Activated CD4-positive, alpha-beta T cell treated with anti-CD3 and anti-CD28 coated beads, Interleukin-2, amount 50 U/mL, for 16 hours (primary cell): ENCODE measurements at places on chromosomes 6 and 20.
A peak's percentile ranks its signal among the peaks of the same experiment; 100 is the strongest.

DNA sequence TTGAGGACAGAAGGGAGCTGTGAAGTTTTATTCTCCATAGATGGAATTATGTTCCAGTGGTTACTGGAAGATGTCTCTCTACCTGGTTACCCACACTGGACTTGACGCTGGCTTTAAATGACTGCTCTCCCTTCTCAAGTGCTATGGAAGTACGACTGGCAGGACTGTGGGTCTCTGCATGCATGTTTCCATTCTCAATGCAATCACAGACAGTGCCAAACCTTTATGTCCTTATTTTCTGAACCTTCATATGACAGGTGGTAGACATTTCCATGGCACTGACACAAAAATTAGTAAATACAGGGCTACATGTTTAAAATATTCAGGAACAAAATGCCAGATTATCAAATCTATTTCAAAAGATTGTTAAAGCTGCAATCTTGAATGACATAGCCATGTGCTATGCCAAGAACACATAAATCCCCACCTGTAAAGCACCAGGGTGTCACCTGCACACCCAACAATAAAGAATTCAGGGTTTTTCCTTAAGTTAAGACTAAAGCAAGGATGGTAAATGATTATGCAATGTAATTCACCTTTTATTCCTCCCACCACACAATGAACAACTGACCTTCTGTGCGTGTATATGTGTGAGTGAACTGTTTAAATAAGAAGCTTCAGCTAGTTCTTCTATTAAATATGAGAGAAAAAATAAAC, 153.3 kb upstream of the ENPP5 start:
- DNase-seq, result no peak

DNA sequence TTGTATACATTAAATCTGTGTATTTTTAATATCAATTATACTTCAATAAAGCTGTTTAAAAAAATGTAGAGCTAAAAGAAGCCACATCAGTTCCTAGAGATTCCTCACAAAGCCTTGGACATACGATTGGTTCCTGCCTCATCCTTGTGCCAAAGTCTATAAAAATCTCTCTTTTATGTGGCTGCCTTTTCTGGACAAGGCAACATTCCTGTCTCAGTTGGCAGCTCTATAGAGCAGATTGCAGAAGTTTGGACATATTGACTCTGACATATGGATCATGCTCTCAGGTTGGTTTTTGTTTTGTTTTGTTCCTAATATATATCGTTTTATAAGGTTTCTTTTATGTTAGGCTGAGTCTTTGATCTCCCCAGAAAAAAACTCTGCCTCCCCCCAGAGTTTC, 148.9 kb downstream of the MAFB start:
- no peak for DNase-seq

DNA sequence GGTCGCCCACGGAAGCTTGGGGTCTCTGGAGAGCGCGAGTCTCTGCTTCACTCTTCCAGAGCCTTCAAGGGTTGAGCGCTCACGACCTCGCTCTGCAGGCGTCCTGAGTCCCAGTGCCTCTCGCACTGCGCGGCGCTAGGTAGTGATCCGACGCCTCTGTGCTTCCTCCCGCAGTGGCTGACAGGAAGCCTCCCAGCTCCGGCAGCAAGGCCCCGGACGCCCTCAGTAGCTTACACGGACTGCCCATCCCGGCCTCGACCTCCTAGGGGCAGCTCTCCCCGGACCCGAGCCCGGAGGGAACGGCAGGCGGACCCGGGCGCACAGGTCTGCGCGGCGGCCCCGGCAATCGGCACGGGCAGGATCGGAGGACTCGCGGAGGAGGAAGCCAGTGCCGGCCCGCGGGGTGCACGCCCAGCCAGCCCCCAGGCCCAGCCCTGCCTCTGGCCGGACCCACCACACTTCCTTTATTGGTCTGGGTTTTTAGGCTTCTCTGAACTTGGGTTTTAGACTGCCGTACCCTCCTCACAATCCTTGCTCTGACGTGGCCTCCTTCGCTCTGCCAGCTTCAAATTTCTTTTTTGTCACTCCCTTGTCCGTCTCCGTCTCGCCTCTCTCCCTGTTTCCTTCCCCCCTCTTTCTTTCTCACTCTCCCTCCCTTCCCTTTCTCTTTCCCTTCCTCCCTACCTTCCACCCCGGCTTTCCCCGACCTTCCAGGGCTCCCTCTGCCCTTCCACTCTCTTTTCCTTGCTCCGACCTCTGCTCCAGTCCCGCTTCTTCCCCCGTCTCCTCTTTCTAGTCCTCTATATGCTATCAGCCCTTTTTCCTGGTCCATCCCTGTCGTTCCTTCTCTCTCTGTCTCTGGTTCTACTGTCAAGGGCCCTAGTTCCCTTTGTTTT, 9.1 kb downstream of the PAX1 start:
- no peak for DNase-seq

- DNase-seq, result no peak
Observed at GRCh38 chr6:111464184-111464583, 18.8 kb downstream of the REV3L start.

DNA sequence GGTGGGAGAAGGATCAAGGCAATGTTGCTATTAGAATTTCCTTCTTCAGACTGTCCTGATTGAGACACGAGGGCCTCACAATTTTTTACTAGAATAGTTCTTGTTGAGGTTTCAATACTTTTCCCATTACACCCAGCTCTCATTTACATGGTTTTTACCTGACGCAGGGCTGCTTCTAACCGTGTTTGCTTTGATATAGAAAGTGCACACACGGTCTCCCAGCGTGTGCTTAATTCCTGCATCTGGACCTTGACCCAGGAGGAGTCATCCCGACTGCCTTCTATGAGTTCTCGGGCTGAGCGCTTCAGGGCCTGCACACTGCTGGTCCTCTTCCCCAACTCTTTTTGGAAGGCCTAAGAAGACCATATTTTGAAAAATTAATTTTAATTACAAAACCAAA, 160.2 kb downstream of the DST start:
- no peak for DNase-seq

DNA sequence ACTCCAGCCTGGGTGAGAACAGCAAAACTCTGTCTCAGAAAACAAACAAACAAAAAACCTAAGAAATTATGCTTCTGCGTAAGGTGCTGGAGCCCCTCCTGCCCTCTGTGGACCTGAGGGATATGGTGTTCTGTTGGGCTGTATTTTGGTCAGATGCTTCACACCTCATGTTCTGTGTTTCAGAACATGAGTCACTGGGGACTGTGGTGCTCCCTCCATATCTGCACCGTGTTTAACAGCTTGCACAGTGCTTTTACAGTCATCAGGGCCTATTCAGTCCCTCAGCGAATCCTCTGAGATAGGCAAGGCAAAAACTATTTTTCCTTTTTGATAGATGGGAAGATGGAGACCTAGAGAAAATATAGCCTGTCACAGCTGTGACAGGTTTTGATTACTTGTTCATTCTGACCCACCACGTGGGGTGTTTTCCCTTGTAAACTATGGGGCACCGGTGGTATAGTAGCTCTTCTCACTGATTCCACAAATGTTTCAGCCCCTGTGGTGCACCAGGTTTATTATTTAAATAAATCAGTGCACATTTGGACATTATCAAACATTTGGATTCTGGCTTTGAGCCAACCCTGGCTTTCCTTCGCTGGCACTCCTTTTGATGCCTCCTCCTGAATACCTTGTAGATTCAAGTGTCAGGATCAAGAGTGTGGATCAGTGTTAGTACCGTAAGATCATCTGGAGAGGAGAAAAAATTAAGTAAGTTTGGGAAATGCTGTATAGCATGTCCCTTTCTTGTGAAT, 9.6 kb downstream of the TTPAL start:
- DNase-seq, result no peak

DNA sequence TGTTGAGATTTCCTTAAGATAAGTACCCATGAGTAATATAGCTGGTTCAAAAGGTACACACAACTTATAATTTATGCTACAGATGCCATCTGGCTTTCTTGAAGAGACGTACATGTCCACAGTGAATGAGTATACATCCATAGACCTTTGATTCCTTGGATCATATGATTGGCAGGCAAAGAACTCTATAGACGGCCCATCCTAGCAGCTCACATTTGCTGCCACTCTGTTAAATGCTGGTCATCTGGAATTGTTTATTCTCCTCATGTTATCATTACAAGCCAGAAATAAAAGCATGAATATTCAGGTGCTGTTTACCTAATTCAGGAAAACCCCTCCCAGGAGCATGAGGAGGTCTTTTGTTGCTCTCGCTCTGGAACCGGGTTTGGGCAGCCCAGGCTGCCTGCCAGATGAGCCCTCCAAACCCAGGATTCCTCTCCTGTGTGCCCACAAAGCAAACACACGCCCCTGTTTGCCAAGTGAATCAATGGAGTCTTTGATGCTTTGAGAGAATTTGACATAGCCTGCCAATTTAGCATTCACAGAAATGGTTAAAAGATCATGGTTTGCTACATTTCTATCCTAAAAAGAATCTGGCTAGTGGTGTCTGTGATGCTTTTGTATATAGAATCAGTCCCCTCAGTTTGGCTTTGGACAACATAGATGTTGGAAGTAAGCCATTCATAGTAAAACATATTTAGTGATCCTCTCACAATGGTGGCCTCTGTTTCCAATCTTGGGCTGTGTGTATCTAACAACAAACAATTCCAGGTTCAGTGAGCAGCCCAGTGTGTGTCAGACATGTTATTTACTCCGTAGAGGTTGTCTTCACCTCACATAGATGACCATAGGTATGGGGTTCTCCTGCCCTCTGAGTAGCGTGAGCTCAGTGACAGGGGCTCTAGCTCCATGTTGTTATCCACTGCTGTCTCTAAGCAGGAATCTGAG, 17.5 kb upstream of the PLCG1 start:
- DNase-seq, result no peak

DNA sequence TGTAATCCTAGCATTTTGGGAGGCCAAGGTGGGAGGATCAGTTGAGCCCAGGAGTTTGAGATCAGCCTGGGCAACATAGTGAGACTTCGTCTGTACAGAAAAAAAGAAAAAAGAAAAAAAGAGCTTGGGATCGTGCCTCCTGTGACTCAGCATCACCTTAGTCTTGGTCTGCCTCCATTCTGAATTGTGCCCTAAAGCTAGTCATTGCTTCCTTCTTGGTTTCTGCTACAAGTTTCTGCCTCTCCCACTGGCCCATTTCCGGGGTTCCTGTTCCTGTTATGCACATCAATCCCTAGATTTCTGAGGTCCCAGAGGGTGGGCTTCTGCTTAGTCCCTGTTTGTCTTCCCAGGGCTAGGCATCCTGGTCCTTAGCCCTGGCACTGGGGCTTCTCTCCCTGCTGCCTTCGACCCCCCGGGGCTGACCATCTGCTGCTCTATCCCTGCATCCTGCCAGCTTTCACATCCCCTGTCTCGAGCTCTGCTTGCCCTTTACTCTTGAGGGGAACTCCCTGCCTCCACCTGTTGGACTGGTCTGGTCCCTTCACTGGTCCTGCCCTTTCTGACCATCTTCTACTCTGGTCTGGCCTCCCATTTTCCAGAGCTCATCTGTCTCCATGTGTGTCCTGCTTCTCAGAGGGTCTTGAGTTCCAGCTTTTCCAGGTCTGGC, 77.5 kb upstream of the ESR1 start:
- DNase-seq, result no peak

GRCh38 chr6:38271081-38271480, 368.6 kb downstream of the BTBD9 start:
- no peak for DNase-seq

DNA sequence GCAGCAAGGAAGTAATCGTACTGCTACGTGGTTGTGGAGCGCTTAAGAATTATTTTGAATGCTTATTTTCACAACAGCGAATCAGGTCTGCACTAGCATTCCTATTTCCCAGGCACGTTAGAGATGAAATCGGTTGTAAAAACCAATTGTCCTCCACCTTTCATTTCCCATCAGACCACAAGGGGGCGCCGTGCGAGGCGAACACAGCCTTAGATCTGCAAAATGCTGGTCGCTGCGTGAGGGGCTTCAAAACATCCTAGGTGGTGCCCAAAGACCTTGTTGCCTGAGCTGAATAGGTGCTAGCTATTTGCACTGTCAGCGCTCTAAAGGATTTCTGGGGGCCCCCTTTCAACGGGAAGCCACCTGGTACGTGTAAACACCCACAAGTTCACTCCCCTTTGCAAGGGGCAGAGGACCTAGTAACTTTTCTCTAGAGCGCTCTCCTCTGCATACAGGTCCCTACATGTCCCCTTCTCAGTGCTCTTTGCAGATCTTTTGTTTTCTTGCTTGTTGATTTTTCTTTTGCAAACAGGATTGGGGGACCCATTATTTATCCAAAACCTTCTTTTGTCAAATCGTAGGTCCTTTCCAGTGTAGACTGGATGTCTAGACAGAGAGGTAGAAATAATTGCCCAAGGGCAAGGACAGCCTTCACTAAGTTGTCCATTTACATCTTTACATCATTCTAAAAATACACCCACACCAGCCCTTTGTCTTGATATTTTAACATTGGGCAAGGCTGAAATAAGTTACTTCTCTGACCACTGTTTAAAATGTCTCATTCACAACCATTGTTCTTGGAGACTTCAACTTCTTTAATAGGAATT, 59.8 kb downstream of the NEDD9 start:
- peak; percentile 67 for DNase-seq

DNA sequence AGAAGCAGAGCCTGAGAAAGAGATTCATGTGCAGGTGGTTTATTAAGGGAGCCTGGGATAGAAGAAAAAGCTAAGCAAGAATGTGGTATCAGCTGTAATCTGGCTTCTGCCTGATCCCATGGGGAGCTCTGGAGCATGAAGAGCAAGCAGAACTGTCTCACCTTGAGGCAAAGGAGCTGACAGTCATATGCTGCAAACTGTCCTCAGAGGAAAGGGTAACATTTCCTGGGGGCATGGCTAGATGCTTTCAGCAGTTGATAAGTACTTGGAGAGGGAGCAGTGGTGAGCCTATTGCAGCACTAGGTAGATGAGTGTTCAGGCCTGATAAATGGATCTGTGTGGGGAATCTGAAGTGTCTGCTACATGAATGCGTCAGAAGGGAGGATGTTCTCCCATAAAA, 621.5 kb upstream of the BTBD3 start:
- DNase-seq, result no peak

- DNase-seq, result no peak
Observed at GRCh38 chr6:15533379-15534026, 129.3 kb downstream of the DTNBP1 start.

- no peak for DNase-seq
Observed at GRCh38 chr6:29529956-29530355, 29.6 kb downstream of the UBD start.

DNA sequence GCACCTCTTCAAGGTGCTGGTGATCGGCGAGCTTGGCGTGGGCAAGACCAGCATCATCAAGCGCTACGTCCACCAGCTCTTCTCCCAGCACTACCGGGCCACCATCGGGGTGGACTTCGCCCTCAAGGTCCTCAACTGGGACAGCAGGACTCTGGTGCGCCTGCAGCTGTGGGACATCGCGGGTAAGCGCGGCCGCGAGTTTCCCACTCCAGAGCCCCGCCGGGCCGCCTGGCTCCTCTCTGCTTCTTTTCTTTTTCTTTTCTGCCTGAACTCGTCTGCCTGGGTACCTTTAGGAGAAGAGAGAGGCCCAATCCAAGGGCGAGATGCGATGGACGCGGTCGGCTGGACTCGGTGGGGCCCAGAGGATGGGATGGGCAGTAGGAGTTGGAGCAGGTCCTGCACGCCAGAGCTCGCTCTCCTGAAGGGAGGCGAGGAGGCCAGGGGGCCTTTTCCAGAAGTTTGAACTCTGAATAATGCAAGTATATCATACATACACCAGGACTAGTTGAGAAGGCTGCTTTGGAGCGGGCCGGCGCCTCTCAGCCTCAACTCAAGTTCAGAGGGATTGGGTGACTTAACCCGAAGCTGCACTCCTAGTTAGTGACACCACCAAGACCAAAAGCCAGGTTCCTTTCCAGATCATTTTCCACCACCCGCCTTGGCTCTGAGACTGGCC, 445 bp downstream of the RAB32 start:
- no peak for DNase-seq

GRCh38 chr6:148516617-148517016, 174.0 kb downstream of the SASH1 start:
- no peak for DNase-seq

- DNase-seq, result no peak
Observed at GRCh38 chr6:43432009-43432945, 4.9 kb downstream of the ABCC10 start.
